ENCODE measurements at places on chromosomes 7 and 10.

DNA sequence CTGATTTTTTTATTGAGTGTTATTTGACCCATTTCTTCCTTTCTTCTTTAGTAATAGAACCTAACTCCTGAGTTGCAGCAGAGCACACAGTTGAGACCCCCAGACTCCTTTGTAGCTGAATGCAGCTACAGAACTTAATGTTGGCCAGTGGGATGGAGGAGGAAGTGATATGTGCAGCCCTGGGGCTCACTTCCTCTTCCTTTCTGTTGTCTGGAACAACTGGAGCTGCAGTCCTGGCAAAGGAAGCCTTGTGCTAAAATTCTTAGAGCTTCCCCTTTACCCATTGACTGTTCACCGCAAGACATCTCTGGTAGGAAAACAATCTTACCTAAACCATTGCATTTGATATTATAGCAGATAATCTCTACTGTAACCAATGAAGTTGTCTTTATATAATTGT lies 86.6 kb downstream of the ITGB8 start:
- DNase-seq: no peak

DNA sequence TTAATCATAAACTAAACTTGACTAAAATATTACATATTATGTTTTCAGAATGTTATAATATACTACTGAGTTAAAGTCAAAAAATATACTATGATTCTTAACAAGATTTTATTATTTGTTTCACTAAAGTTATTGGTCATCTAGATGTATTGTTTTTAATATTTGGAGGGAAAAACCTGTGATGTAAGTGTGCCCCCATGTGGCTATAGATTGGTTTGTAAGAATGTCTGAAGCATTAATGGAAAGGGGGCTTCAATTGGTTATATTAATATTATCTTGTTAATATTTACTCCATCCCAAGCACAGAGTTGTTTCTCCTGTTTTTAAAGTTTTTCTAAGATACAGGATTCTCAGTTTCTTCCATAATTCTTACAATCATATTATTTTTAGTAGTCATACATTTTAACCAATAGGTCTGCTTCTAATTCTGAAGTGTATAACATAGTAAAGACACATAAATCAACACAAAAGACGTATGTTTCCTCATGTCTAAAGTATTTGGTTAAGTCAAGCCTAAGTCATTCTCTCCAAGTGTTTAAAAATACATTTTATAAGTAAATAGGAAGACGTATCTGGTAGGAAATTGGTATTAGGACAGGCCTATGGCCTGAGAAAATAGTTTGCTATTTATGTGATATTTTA lies 58.0 kb downstream of the GNAT3 start:
- DNase-seq: peak; percentile 19

GRCh38 chr10:10956681-10957542 lies 60.8 kb upstream of the CELF2 start:
- DNase-seq: no peak

GRCh38 chr10:86599729-86600128 lies 54.6 kb upstream of the OPN4 start:
- DNase-seq: peak; percentile 10

GRCh38 chr10:15864419-15864818 lies 4.1 kb upstream of the MINDY3 start:
- DNase-seq: no peak

- peak; percentile 53 for DNase-seq
Measured at GRCh38 chr7:3722396-3722922, 421.4 kb downstream of the SDK1 start.

DNA sequence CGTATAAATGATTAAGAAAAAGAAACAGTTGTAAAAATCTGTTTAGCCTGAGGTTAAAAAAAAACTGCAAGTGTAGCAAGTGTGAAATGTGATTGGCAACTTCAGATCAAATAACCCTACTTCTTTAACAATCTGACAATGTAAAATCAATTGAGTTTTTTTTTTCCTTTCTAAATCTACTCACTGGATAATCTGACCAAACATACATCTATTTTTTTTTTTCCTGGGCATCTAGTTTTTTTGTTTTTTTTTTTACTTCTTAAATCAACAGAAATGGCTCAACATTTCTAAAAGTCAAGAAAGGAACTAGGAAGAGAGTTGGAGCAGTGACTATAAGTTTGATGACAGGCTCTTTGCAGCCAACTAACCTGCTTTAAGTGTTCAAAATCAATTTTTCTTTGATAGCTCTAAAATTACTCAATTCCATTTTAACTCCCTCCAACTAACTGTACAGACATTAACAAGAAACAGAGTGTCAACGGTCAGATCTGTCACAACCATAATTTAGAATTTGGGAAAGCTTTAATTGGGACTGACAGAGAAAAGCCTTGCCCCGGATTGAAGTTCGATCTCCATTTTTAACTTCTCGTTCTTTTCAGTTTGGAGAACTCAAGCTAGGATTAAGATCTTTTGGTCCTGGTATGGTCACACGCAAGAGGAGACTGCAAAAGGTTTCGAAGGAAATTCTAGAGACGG lies 1.2 kb downstream of the ARL3 start:
- no peak for DNase-seq

- no peak for DNase-seq
Measured at GRCh38 chr7:51591223-51591622, 274.6 kb upstream of the COBL start.

DNA sequence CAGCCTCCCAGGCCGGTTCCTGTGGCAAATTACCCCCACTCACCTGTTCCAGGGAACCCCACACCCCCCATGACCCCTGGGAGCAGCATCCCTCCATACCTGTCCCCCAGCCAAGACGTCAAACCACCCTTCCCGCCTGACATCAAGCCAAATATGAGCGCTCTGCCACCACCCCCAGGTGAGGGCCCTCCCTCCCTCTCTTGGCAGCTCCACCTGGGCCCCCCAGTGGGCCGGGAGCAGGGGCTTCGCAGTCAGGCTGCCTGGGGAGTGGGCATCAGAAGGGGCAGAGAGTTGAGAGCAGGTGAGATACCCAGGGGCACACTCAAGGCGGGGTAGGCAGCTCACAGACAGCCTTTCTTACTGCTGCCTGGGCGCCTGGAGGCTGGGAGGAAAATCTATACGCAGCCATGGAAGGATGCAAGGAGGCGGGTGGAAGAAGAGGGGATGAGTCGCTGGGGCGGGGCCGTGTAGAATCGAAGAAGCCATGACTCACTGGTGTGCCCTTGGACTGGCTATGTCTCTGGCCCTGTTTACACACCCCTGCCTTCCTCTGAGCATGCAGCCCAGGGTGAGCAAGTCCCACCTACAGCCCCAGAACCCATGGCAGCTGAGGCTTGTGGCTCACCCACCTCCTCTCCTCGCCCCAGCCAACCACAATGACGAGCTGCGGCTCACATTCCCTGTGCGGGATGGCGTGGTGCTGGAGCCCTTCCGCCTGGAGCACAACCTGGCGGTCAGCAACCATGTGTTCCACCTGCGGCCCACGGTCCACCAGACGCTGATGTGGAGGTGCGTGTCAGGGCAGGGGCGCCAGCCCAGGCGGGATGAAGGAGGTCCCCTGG lies 48.6 kb upstream of the PPIF start:
- no peak for DNase-seq

GRCh38 chr10:43809211-43809930 lies 160.7 kb upstream of the ZNF32 start:
- DNase-seq: no peak

DNA sequence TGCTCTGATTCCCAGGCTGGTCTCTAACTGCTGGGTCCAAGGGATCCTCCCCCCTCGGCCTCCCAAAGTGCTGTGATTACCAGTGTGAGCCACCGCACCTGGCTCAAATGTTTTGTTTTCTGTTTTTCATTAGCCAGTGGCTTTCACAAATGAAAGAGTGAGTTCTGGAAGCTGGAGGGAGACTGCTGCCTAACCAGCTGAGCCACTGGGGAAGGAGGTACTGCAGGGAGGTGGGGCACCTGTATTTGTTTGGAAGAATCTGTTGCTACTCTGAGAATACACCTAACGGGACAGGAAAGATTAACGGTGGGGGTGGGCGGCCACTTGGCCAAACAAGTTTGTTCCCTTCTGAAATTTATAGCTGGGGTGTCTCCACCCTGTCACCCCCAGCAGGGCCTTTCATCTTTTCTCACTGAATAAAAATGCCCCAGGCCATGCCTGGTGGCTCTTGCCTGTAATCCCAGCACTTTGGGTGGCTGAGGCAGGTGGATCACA lies 4.7 kb downstream of the STOX1 start:
- no peak for DNase-seq

Data from natural killer cell (primary cell).